ENCODE measurements at places on chromosomes 1 and 21.

DNA sequence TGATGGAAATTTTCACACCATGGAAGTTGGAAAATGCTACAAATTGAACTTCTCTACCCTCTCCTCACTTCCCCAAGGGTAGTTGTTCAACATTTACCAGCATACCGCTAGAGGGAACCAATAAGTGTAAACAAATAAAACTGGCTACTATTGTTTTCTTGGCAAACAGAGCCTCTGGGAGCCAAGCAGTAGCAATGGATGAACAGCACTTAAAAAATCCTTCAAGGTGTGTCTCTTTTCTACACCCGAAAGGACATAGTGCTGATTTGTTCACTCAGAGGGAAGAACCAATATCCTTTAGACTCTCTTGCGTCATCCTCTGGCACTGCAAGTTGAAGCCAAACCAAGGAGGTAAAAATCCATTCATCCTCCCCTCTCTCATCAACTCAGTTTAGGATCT, 161.5 kb downstream of the TBX15 start:
- no peak overlapping the region for H3K4me3 ChIP-seq
- no peaks in the 10 kb centered on the region for H3K4me1 ChIP-seq
- no peaks in the 10 kb centered on the region for H3K36me3 ChIP-seq
- no peak overlapping the region for H3K27ac ChIP-seq
- no peaks in the 10 kb centered on the region for H3K27me3 ChIP-seq

GRCh38 chr1:110542725-110543124, 23.8 kb upstream of the KCNA10 start:
- H3K4me1 ChIP-seq = no peaks in the 10 kb centered on the region
- DNase-seq = no peak
- no peaks in the 10 kb centered on the region for H3K36me3 ChIP-seq
- H3K4me3 ChIP-seq = no peak overlapping the region

DNA sequence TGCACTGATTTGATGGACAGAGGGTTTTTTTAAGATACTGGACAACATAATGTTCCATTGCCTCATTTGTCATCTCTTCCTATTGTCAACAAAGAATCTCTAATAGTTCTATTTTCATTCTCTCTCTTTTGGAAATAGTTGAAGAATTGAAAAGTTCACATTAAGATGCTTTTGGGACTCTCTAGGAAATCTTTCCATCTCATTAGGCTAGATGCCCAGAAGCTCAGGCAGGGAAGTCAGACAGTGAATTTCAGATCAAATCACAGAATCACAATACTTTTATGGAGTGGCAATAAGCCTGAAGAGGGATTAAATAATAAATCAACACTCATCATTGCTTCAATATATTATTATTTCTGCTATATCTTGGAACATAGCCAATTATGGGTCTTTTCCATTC, 29.2 kb downstream of the NEGR1 start:
- no peaks in the 10 kb centered on the region for H3K4me1 ChIP-seq
- no peak overlapping the region for H3K27ac ChIP-seq
- H3K27me3 ChIP-seq = no peaks in the 10 kb centered on the region
- no peak overlapping the region for H3K4me3 ChIP-seq

DNA sequence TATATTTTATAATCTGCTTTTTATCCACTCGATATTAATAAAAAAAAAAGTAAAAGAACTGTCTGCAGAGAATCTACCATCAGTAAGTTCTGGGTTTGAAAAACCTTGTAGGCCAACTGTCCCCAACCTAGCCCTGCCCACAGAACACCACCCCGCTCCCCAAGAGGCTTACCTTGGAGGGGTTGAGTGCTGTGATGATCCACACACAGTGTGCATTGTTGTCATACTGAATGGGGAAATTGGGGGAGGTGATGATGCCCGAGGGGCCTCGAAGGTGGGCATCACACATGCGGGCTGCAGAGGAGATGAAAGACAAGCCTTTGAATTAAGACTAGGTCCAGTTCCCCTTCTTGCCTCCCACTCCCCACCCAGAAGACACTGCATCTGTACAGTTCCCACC, 53.3 kb upstream of the HMGB4 start:
- H3K4me3 ChIP-seq = no peak overlapping the region
- no peaks in the 10 kb centered on the region for H3K4me1 ChIP-seq
- no peaks in the 10 kb centered on the region for H3K27me3 ChIP-seq

GRCh38 chr1:194280463-194280862, 1094.0 kb upstream of the B3GALT2 start:
- H3K27me3 ChIP-seq = no peaks in the 10 kb centered on the region
- no peak for DNase-seq
- H3K36me3 ChIP-seq = no peaks in the 10 kb centered on the region
- no peaks in the 10 kb centered on the region for H3K4me1 ChIP-seq

GRCh38 chr21:29583424-29583924, 284.8 kb downstream of the BACH1 start:
- DNase-seq = no peak
- H3K27me3 ChIP-seq = no peaks in the 10 kb centered on the region
- H3K36me3 ChIP-seq = no peaks in the 10 kb centered on the region
- H3K4me3 ChIP-seq = no peak overlapping the region
- no peak overlapping the region for H3K27ac ChIP-seq

DNA sequence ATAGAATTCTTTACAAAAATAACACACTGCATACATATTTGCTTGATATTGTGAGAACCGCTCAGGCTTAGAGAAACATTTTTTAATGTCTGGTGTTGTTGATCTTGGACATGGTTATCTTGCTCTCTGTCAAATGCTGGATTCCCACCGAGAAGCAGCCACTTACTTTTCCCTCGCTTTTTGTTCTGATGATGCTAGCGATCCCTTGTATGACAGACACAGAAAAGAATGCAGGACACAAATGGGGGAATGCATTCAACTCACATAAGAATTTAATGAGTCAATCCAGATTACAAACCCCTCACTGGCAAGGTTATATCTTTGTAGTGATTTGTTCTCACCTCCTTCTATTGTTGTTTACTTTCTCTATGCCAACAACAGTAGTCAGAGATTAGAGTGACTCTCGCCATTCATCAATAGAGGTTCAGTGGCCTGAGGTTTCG, 76.8 kb upstream of the AKT3 start:
- H3K36me3 ChIP-seq = no peaks in the 10 kb centered on the region
- no peaks in the 10 kb centered on the region for H3K4me1 ChIP-seq
- no peak overlapping the region for H3K27ac ChIP-seq
- no peaks in the 10 kb centered on the region for H3K27me3 ChIP-seq
- no peak for DNase-seq

GRCh38 chr1:110696818-110697217, 22.1 kb upstream of the KCNA3 start:
- no peak overlapping the region for H3K4me3 ChIP-seq
- no peaks in the 10 kb centered on the region for H3K27me3 ChIP-seq
- DNase-seq = no peak
- no peaks in the 10 kb centered on the region for H3K36me3 ChIP-seq
- no peak overlapping the region for H3K27ac ChIP-seq

- no peak overlapping the region for H3K27ac ChIP-seq
- no peaks in the 10 kb centered on the region for H3K4me1 ChIP-seq
- DNase-seq = no peak
- no peaks in the 10 kb centered on the region for H3K27me3 ChIP-seq
- H3K4me3 ChIP-seq = no peak overlapping the region
These were observed 22.6 kb downstream of the NPL start for GRCh38 chr1:182811975-182812722.

DNA sequence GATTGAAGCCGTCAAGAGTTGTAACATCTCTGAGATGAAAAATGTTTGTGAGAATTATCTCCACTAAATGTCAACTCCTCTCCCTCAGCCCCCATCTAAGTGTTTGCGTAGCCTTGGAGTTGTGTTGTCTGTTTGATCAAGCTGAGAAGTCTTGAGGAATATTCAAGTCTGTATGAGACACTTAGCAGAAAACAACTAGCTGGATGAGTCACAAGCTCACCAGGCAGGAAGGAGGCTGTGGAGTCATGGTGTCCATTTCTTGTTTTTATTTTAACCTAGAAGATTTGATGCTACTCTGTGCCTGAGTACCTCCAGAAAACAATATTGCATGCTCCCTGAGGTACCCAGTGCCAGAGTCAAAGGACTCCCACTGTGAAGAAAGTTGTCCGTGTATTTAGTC, 211.6 kb upstream of the PLXNA2 start:
- H3K27me3 ChIP-seq = no peaks in the 10 kb centered on the region
- no peak overlapping the region for H3K4me3 ChIP-seq
- H3K36me3 ChIP-seq = no peaks in the 10 kb centered on the region

DNA sequence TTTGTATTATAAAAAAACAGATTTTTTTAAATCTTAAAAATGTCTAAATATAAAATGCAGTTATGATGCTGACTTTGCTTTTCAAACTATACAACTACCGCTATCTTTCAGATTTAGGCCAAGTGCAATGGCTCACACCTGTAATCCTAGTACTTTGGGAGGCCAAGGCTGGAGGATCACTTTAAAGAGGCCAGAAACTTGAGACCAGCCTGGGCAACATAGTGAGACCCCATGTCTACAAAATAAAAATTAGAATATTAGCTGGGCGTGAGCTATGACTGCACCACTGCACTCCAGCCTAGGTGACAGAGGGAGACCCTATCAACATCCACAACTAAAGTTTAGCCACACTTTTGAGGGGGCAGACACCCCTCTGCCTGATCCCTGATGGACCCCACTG, 20.3 kb downstream of the ZBTB17 start:
- no peak for DNase-seq
- no peak overlapping the region for H3K4me3 ChIP-seq
- H3K27ac ChIP-seq = no peak overlapping the region
- peaks cover 27% of the 10 kb centered on the region for H3K4me1 ChIP-seq
- H3K27me3 ChIP-seq = no peaks in the 10 kb centered on the region
- H3K36me3 ChIP-seq = no peaks in the 10 kb centered on the region

GRCh38 chr1:206502812-206503211, 4.5 kb upstream of the RASSF5 start:
- H3K36me3 ChIP-seq = peaks cover 19% of the 10 kb centered on the region
- no peak overlapping the region for H3K27ac ChIP-seq
- no peaks in the 10 kb centered on the region for H3K27me3 ChIP-seq

DNA sequence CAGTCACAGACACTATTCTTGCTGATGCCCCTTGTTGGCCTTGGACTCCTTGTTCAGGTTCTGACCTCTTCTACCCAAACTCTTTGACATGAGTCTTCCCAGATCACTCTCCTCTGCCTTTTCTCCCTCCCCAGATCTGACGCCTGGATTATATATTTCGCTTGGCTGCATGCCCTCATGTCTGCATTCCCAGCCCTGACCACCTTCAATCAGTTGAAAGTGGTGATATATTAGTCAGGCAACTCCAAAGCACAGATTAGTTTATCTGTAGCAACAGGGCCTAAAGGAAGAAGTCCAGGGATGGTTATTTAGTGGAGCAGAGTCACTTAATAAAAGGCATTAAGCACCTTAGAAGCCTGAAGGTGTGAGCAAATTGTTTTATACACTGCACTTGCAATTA, 110.0 kb upstream of the GUCA2B start:
- no peaks in the 10 kb centered on the region for H3K36me3 ChIP-seq
- H3K4me1 ChIP-seq = no peaks in the 10 kb centered on the region
- H3K4me3 ChIP-seq = no peak overlapping the region

- no peak overlapping the region for H3K4me3 ChIP-seq
- no peak for DNase-seq
- H3K27me3 ChIP-seq = no peaks in the 10 kb centered on the region
- no peaks in the 10 kb centered on the region for H3K36me3 ChIP-seq
These were observed 8.9 kb upstream of the PRMT6 start for GRCh38 chr1:107047602-107048001.

DNA sequence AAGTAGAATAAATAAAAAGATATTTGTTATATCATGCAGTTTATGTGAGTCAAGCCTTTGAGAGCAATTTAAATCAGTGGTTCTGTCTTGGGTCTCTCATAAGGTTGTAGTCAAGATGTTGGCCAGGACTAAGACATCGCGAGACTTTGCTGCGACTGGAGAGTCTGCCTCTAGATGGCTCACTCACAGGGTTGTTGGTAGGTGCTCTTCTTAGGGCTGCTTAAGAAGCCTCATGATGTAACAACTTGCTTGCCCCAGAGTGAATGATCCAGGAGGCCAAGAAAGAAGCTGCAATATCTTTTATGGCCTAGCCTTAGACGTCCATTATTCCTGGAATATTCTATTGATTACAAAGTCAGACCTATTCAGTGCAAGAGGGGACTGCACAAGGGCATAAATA, 73.1 kb upstream of the CACHD1 start:
- H3K4me1 ChIP-seq = no peaks in the 10 kb centered on the region
- H3K27ac ChIP-seq = no peak overlapping the region
- H3K27me3 ChIP-seq = no peaks in the 10 kb centered on the region
- no peaks in the 10 kb centered on the region for H3K36me3 ChIP-seq
- no peak overlapping the region for H3K4me3 ChIP-seq
- no peak for DNase-seq

GRCh38 chr21:41667136-41667535, 99.7 kb downstream of the RIPK4 start:
- H3K27ac ChIP-seq = no peak overlapping the region
- no peaks in the 10 kb centered on the region for H3K36me3 ChIP-seq
- H3K4me1 ChIP-seq = no peaks in the 10 kb centered on the region
- H3K27me3 ChIP-seq = no peaks in the 10 kb centered on the region

GRCh38 chr1:197632005-197632404, 143.3 kb downstream of the DENND1B start:
- no peaks in the 10 kb centered on the region for H3K27me3 ChIP-seq
- H3K4me3 ChIP-seq = no peak overlapping the region
- DNase-seq = no peak
- no peak overlapping the region for H3K27ac ChIP-seq
- no peaks in the 10 kb centered on the region for H3K4me1 ChIP-seq

GRCh38 chr21:32520875-32521735, 64.2 kb downstream of the TCP10L start:
- H3K27me3 ChIP-seq = no peaks in the 10 kb centered on the region
- no peak overlapping the region for H3K27ac ChIP-seq
- H3K4me3 ChIP-seq = no peak overlapping the region
- H3K4me1 ChIP-seq = no peaks in the 10 kb centered on the region

GRCh38 chr21:40187244-40187643, 320.0 kb downstream of the PCP4 start:
- no peaks in the 10 kb centered on the region for H3K4me1 ChIP-seq
- H3K36me3 ChIP-seq = no peaks in the 10 kb centered on the region
- no peak overlapping the region for H3K27ac ChIP-seq
- no peak overlapping the region for H3K4me3 ChIP-seq
- H3K27me3 ChIP-seq = no peaks in the 10 kb centered on the region

DNA sequence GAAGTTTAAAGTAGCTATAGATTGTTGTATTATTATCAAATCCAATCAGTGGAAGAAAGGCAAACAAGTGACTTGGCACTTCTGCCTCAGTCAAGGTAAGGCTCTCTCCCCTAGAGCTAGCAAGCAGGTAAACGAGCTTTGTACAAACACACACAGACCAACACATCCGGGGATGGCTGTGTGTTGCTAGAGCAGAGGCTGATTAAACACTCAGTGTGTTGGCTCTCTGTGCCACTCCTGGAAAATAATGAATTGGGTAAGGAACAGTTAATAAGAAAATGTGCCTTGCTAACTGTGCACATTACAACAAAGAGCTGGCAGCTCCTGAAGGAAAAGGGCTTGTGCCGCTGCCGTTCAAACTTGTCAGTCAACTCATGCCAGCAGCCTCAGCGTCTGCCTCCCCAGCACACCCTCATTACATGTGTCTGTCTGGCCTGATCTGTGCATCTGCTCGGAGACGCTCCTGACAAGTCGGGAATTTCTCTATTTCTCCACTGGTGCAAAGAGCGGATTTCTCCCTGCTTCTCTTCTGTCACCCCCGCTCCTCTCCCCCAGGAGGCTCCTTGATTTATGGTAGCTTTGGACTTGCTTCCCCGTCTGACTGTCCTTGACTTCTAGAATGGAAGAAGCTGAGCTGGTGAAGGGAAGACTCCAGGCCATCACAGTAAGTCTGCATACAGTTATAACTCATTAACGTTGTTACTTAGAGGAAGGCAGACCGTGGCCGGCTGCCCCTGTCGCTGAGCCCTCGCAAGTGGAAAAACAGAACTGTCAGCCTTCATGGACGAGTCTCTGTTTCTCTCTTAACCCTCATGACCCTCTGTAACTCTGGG, at the start of gene PALMD:
TSS of gene PALMD (plus strand) at position 415 of the 833 bp plus-strand sequence. CDS start at position 620, 205 bp downstream.
- no peaks in the 10 kb centered on the region for H3K36me3 ChIP-seq
- H3K27ac ChIP-seq = no peak within 1 kb of the TSS
- no peaks in the 10 kb centered on the region for H3K4me1 ChIP-seq
- H3K27me3 ChIP-seq = no peaks in the 10 kb centered on the region
- DNase-seq = no peak
